ENCODE measurements at places on chromosomes 13 and 19.
A peak's percentile ranks its signal among the peaks of the same experiment; 100 is the strongest.

- no peak overlapping the region for H3K27ac ChIP-seq
- no peaks in the 10 kb centered on the region for H3K36me3 ChIP-seq
- H3K27me3 ChIP-seq, result no peaks in the 10 kb centered on the region
- H3K4me3 ChIP-seq, result no peak overlapping the region
- no peak for DNase-seq
Observed at GRCh38 chr13:85738696-85739320, 60.4 kb downstream of the SLITRK6 start.

GRCh38 chr19:51140441-51140840, 1.7 kb upstream of the SIGLEC7 start:
- no peaks in the 10 kb centered on the region for H3K36me3 ChIP-seq
- H3K27ac ChIP-seq, result no peak overlapping the region
- H3K27me3 ChIP-seq, result no peaks in the 10 kb centered on the region
- H3K4me3 ChIP-seq, result no peak overlapping the region
- H3K4me1 ChIP-seq, result peaks cover 37% of the 10 kb centered on the region

GRCh38 chr13:97977982-97978381, 24.5 kb downstream of the IPO5 start:
- H3K27ac ChIP-seq, result no peak overlapping the region
- peaks cover 15% of the 10 kb centered on the region for H3K4me1 ChIP-seq
- no peak for DNase-seq
- H3K4me3 ChIP-seq, result no peak overlapping the region

GRCh38 chr19:3073931-3074595, 11.8 kb upstream of the TLE5 start:
- no peak overlapping the region for H3K27ac ChIP-seq
- H3K4me1 ChIP-seq, result peaks cover 10% of the 10 kb centered on the region
- H3K27me3 ChIP-seq, result no peaks in the 10 kb centered on the region
- no peak overlapping the region for H3K4me3 ChIP-seq
- no peaks in the 10 kb centered on the region for H3K36me3 ChIP-seq
- no peak for DNase-seq

DNA sequence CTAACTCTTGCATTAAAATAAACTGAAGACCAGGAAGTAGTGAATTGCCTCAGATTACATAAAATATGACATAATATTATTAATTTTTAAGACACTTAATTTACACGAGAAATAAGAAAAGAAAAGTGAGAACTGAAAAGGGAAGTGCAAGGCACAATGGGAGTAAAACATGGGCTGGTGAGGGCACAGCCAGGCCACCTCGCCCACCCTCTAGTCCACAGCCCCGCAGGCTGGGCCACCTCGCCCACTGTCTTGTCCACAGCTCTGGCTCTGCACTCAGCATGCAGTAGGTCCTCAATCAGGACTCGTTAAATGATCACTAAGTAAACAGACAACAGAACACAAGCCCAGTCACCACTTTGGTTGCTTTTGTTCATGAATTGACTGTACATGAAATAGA, 67.8 kb upstream of the ARHGEF7 start:
- no peak overlapping the region for H3K4me3 ChIP-seq
- H3K36me3 ChIP-seq, result no peaks in the 10 kb centered on the region
- H3K27me3 ChIP-seq, result no peaks in the 10 kb centered on the region
- H3K4me1 ChIP-seq, result no peaks in the 10 kb centered on the region

DNA sequence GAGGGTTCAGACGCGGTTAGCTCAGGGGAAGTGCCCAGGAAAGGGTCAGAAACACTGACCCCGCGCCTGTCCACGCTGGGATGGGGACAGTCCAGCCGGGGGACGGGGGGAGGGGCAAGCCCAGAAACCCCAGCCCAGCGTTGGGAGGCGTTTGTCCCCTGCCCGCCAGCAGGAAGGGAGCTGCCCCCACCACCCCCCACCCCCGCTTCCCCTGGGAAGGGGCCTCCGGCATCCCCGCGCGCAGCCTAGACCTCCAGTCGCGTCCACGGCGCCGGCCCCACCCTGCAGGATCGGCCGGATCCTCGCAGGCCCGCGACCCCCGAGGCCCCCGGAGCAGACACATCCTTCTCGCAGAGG, 277 bp downstream of the GIPC1 start:
- H3K36me3 ChIP-seq, result peaks cover 8% of the 10 kb centered on the region
- peak overlapping the region; percentile 5 for H3K27ac ChIP-seq
- no peak for DNase-seq
- H3K4me1 ChIP-seq, result peaks cover 30% of the 10 kb centered on the region
- no peaks in the 10 kb centered on the region for H3K27me3 ChIP-seq

- peak overlapping the region; percentile 87 for H3K4me3 ChIP-seq
- H3K27me3 ChIP-seq, result no peaks in the 10 kb centered on the region
- H3K4me1 ChIP-seq, result peaks cover 49% of the 10 kb centered on the region
- H3K36me3 ChIP-seq, result no peaks in the 10 kb centered on the region
- no peak for DNase-seq
Observed at GRCh38 chr19:49814010-49814409, 918 bp upstream of the FUZ start.

- H3K4me3 ChIP-seq, result no peak overlapping the region
- peaks cover 3% of the 10 kb centered on the region for H3K4me1 ChIP-seq
- H3K36me3 ChIP-seq, result peaks cover 9% of the 10 kb centered on the region
- DNase-seq, result no peak
Observed at GRCh38 chr13:113468029-113468428, 14.7 kb upstream of the ADPRHL1 start.

DNA sequence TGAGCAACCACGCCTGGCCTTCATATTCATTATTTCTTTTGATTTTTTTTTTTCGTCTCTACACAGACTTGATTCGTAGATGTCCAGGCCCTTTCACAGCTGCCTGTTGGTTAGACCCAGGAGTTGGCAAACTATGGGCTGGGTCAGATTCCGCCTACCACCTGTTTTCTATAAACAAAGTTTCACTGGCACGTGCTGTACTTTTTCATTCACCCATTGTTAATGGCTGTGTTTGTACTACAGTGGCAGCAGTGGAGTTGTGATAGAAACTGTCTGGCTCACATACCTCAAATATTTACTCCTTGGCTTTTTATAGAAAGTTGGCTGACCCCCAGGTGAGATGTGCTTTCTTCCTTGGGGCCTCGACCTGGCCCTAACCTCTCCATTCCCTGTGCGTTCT, 72.9 kb upstream of the TEX29 start:
- no peaks in the 10 kb centered on the region for H3K27me3 ChIP-seq
- no peak overlapping the region for H3K27ac ChIP-seq
- no peak for DNase-seq
- no peaks in the 10 kb centered on the region for H3K4me1 ChIP-seq
- H3K36me3 ChIP-seq, result peaks cover 57% of the 10 kb centered on the region

DNA sequence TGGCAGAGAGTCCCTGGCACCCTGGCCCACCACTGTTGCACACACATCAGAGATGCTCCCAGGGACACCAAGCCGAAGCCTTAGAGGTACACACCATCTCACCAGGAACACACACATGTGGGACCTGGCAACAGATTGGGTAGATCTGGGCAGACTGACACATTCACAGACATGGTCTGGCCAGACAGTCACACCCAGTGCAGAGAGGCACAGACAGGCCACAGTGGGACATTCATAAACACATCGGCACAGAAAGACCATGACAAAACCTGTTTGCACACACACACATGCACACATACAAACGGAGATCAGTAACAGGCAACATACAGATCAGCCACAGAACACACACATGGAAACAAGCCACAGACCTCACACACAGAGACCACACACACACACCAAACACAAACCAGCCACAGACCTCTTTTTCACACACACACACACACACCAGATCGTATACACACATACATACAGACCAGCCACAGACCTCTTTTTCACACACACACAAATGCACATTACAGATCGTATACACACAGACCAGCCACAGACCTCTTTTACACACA, 6.3 kb upstream of the JUNB start:
- H3K4me3 ChIP-seq, result no peak overlapping the region
- no peaks in the 10 kb centered on the region for H3K36me3 ChIP-seq
- peaks cover 78% of the 10 kb centered on the region for H3K4me1 ChIP-seq

Data from CD4-positive, alpha-beta T cell (primary cell).